ENCODE measurements at places on chromosomes 2 and 18.

DNA sequence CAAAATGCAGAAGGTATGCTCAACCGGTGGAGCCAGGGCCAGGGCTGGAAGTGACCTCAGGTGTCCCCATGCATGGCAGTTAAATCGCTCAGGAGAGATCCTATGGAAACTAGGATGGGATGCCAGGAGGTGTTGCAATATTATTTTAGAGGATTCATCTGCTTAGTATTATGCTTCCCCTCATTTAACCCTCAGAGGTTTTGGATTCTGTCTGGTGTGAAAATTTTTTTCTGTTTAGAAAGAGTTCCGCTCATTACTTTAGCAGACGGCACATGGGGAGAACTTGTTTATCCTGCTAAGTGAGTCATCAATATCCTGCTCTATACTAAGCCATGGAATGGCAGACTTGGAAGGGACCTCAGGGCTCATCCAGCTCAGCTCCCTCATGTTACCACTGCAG, 42.5 kb downstream of the TRIB2 start:
- no peak for DNase-seq

DNA sequence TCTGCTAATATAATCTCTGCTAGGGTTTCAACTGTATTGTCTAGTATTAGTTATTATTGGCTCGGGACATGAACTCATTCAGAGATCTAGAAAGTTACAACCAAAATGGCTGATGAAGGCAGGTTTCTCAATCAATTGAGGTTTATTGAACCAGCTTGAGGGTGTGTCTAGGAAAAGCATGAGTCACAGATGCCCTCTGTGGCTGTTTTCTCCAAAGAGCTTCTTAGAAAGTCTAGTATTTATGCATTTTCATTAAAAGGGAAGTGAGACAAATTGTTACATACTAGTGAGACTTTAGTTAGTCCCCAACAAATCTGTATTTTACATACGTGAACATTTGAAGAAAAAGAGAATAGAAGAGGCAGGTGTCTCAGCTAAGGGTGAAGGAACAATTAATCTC, 23.0 kb upstream of the RTTN start:
- DNase-seq: no peak

GRCh38 chr2:88671786-88672427, 19.6 kb upstream of the RPIA start:
- DNase-seq: peak; percentile 34

DNA sequence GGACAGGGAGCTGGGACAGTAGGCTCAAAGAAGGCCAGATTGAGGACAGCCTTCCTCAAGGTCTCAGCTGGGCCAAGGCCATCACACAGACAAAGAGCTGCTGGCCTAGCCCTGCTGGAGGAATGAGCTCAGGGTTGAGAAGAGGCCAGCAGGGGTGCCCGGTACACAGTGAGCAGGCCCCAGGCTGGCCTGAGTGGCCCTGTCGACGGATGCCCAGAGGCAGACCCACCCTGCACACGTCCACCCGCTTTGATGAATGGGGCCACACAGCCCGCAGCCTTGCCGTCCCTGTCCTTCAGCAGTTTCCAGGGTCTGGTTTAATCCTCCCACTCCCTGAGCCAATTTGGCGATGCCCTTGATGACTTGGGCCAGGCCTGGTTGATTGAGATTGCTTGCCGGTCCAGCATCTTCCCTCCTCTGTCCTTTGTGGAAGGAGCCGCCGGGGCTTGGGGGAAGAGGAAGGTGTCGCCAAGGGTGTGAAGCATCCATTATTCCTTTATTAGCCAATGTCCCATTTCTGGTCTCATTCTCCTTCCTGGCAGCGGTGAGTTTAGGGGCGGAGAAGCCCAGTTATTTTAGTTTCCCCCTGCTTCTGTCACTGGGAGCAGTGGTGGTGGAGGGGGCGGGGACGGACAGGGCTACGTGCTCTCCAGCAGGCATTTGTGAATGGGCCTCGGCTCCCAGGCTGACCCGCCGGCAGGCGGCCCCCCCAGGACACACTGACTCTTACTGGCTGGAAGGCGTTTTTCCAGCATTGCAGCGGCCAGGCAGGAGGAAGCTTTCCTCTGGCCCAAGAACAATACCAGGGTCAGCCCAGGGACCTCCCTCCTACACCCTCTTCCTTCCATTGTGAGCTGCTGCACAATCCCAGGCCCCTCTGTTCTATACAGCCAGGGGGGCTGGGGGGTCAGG, 141.8 kb downstream of the CTIF start:
- no peak for DNase-seq

DNA sequence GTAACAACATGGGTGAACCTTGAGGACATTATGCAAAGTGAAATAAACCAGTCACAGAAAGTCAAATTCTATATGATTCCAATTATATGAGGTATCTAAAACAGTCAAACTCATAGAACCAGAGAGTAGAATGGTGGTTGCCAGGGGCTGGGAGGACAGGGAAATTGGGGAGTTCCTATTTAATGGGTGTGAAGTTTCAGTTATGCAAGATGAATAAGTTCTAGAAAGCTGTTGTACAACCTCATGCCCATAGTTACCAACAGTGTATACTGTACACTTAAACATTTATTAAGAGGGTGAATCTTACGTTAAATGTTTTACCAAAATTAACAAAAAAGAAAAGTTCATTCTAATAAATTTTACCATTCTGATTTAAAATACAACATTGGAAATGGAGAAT, 92.7 kb upstream of the WDSUB1 start:
- DNase-seq: no peak

DNA sequence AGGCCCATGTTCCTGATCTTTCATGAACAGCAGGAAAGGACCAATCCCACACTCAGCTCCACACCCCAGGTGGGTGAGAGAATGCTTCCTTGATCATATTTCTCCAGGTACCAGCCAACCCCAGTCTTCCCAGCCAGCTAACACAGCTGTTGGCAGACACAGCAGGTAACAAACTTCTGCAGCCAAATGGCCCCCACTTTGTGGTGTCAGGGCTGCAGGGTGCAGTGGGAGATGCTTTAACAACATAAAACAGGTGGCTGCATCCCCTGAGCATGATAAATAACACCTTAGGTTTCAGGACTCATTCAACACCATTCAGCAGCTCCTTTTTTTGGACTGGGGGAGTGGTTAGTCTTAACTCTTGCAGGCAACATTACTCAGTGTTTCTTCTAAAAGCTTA, 76.7 kb upstream of the ACAA2 start:
- no peak for DNase-seq

GRCh38 chr2:69452687-69453086, 15.5 kb upstream of the NFU1 start:
- no peak for DNase-seq

GRCh38 chr18:31680831-31681568, 3.4 kb downstream of the B4GALT6 start:
- no peak for DNase-seq

DNA sequence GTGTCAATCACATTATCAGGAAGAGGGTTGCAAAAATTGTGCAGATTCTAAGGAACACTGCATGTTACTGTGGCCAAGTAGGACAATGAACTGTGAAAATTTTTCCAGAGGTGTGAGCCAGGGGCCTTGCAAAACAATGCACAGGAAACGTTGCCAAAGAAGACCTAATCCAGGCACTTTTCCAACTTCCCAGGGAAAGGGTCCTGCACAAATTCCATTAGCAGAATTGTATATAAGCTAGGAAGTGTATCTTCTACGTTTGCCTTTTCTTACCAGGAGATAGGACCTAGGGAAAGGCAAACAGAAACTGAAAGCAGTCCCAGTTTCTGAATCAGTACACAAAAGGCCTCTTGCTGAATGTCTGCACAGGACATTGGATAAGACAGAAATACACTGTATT, 1888.3 kb upstream of the CELF4 start:
- DNase-seq: no peak

- no peak for DNase-seq
Observed at GRCh38 chr18:48199399-48199798, 209.8 kb downstream of the ZBTB7C start.

GRCh38 chr18:10558243-10558966, 32.6 kb downstream of the NAPG start:
- DNase-seq: no peak

GRCh38 chr2:182933629-182934028, 67.2 kb upstream of the FRZB start:
- DNase-seq: no peak

DNA sequence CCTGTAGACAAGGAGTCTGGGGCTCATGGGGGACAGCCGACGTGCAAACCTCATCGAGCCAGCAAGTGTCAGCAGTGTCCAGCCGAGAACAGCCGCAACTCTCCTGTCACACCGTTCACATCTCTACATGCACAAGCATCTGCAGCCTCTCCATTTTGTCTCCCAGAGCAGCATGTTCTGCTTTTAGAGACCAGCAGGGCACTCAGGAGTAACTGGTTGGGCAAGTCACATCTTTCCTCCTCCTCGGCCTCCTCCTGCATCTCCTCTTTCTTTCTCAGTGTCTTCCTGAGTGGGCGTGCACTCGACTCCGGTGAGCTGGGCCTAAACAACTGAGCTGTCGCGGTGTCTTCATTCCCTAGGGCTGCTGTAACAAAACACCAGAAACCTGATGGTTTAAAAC, 249.9 kb downstream of the SH3BP4 start:
- no peak for DNase-seq

GRCh38 chr2:159891917-159892730, 94.1 kb upstream of the CD302 start:
- DNase-seq: peak; percentile 44

Data from HCT116 (cell line).